Stimulated activated CD8-positive, alpha-beta memory T cell treated with anti-CD3 and anti-CD28 coated beads, Interleukin-4, amount 100 ng/mL, for 48 hours (primary cell): ENCODE measurements at places on chromosomes 13 and 19.

GRCh38 chr19:1566392-1567115, 1.6 kb downstream of the MEX3D start:
- DNase-seq = no peak

DNA sequence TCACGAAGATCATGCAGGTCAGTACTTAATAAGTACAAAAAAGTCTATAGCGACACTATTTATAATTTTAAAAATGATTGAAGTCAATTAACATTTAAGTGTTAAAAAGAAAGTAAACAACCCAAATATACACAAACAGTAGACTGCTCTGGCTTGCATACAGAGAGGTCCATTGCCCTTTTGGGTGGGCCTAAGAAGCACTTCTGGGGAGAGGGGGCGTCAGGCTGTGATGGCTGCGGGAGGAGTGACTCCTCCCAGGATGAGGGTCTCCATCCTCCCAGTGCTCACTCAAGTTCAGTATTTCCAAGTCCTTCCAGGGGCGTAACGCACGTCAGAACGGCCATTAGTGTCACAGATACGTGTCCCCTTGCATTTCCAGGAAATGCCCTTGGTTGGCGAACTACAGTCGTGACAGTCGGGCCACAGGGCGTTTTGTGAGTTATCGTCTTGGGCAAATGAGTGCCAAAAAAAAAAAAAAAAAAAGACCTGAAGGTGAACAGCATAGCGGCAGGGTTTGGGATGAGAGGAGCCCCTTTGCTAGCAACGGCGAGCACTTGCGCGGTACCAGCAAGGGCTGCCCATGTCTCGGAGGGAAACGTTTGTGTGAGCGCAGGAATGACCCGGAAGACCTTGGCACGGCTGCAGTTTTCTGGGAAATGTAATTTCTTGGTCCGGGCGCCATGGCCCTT, at the start of gene SCGB2B2:
SCGB2B2 (minus strand) TSS at position 463 of the 689 bp plus-strand sequence. CDS start 82,596 bp downstream, outside the sequence.
- peak; percentile 72 for DNase-seq

- DNase-seq = no peak
Measured at GRCh38 chr19:51066393-51067186, 1.7 kb upstream of the KLK13 start.

DNA sequence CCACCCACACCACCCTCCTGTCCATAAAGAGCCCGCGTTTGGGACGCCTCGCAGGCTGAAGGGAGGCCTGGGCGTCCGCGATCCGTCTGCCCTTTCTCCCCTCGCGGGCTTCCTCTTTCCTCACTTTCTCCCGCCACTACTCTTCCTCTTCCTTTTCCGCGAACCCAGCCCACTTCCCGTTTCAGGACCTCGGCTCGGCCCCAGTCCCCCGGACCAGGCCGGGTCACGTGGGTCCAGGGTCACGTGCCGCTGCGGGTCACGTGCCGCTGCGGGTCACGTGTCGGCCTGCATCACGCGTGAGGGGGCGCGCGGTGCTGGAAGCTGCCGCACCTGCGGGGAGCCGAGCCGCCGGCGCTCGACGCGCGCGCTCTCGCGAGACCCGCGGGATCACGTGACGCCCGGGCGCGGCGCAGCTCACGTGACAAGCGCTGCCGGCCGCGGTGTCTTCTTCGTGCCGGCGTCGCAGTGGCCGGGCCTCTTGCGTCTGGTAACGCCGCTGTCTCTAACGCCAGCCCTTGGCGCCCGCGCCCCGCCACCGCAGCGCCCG, at the start of gene LAMP1:
LAMP1 (plus strand) TSS at position 417 of the 547 bp plus-strand sequence. CDS start 196 bp downstream, outside the sequence.
- peak; percentile 100 for DNase-seq
